ENCODE measurements at places on chromosomes 7 and 10. TPM values are rescaled to one million over a fixed set of nuclear protein-coding genes. Genes with fewer than 3 reads are reported as not detected.

GRCh38 chr7:101814081-101814990 lies 3.1 kb upstream of the CUX1 start:
- no peak for DNase-seq

GRCh38 chr10:65968871-65969270 lies 957.0 kb upstream of the LRRTM3 start:
- DNase-seq: no peak

GRCh38 chr10:111739125-111739873 lies 444.3 kb downstream of the GPAM start:
- DNase-seq: no peak

DNA sequence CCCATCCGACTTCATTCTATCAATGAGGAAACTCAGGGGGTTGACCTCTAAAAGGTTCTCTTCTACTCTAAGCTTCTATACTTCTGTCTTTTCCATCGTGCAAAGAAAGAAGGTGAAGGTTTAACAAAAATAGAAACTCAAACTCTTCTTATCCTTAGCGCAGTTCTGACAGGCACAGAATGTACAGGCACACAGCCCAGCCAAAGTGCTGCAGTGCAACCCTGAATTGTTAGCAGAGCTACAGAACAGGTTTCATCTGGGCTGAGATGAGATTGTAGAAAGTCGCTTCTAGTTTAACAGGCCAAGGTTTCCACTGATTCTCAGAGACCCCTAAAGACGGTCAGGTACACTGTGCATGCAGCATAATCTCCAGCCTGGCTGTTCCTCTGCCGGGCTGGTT lies 79.3 kb upstream of the AFAP1L2 start:
- no peak for DNase-seq

DNA sequence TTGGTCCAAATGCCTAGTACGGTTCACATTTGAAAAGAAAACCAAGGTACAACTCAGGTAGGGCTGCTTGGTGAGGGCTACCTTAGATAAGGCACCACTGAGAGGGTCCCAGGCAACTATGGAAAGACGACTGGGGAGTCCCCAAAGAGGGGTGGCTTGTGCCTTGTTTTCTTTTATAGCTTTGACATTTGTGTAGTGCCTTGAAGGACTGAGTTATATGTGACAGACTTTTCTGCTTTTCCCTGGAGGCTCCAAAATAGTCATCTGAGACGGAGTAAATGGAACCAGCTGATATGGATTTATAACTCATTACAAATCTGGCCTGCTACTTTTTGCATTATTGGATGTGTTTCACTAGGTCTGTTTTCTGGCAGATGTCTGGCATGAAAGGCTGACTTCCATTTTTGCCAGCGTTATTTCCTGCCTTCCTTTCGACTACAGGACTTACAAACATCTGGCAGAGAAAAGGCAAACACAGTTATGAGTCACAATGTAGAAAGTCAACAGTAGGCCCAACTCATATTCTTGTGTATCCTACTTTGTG lies 88.2 kb upstream of the IMMP2L start:
- DNase-seq: no peak

DNA sequence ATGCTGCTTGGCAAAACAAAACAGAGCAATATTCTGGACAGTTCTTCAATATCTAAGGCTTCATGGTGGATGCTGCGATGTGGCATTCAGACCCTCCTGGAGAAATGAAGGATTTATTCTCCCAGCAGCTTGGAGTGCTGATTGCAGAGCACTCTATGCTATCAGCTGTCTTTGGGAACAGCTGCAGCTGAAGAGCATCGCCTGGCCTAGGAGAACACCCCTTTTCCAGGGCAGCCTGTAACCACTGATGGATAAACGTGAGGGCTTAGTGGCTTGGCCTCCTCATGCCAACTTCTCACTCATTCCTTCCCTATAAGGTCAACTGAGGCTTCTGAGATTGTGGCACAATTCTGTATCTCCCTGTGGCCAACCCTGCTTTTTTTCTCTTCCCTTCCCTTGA lies 638.1 kb upstream of the CNTNAP2 start:
- no peak for DNase-seq

BBIP1 gene
- 18.2 TPM for total RNA-seq

Data from right atrium auricular region (tissue), 2 donors.